ENCODE measurements at places on chromosomes 2 and 18. TPM values are rescaled to one million over a fixed set of nuclear protein-coding genes. Genes with fewer than 3 reads are reported as not detected.

The FSIP2 gene
- 0.24 TPM for total RNA-seq

The HOXD12 gene
- not detected for total RNA-seq

The AP1S3 gene
- 5.5 TPM for total RNA-seq

The SERPINB13 gene
- not detected for total RNA-seq

The SEPTIN10 gene
- 51.9 TPM for total RNA-seq

All from epithelial cell of alveolus of lung (primary cell).